ENCODE measurements at places on chromosomes 2 and 18.

DNA sequence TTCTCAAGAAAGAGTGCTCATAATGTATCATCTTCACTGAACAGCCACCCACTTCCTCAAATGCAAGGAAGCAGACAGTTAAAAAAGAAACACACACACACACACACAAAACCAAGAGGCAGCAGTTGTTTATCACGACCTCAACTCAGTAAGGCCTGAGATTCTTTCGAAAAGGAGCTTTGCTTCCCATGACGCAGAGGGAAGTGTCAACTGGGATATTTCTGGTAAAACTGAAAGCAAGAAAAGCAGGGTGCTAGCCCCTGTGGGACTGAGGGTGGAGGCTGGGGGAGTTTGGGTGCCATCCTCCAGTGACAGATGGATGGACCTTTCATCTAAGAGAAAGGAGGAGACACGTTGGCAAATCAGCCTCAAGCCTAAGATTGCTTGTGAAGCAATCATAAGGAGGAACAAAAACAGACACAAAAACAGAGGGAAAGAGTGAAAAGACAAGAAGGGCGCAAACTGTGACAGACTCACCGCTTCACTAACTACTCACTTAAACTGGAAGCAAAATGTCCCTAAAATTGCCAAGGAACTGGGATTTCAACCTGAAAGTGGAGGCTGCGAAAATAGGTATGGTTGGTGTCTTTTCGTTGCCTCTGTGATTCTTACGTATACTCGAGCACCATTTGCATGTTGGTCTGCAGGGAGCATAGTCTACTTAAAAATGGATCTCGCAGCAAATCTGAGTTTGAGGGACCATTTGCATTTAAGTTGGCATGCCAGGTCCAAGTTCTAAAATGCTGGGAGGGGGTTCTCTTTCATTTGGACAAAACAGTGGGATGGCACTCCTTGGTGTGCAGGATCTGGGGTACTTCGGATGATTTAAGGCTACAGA is at the start of gene ARHGAP25:
Gene ARHGAP25 (plus strand): TSS at position 124 of the 838 bp plus-strand sequence. CDS start 389 bp downstream, at position 513.
- DNase-seq = peak; percentile 95

DNA sequence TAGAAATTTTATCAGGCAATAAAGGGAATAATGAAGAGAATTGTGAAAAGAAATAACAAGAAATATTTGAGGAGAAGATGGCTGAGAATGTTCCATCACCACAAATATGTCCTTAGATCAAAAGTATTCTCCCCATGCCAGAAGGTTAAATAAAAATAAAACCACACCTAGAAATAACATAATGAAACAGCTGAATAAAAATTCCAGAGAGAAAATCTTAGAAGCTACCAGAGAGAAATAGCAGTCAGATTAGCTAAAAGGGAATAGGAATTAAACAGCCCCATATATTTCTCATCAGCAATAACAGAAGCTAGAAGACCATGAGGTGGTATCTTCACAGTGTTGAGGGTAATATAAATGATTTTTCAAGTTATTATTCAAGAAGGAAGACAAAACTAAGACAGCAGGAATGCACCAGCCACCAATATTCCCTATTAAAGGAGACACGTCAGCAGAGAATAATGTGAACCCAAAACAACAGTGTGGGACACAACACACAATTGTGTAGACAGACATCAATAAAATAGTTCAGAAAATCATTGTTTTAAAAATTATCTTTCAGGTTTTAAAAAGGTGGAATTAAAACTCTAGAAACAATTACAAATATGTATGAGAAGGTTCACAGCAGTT is 82.0 kb upstream of the NEDD4L start:
- no peak for DNase-seq

- DNase-seq = no peak
Observed at GRCh38 chr2:145137901-145138300, 618.0 kb upstream of the ZEB2 start.

DNA sequence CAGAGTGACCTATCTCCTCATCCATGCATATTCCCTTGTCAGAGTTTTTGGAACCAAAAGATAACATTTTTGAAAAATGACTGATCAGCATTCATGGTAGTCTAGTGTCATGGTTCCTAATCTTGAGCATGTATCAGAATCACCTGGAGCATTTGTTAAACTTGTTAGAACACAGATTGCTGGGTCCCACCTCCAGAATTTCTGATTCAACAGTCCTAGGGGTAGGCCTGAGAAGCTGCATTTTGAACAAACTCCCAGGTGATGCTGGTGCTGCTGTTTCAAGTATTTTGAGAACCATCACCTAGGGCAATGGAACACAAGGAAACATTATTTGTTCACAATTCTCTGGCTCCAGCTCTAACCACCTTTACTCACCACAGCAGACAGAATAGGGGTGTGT is 21.0 kb downstream of the TMEM200C start:
- no peak for DNase-seq

- no peak for DNase-seq
Observed at GRCh38 chr18:28045176-28045810, 131.6 kb downstream of the CDH2 start.

GRCh38 chr2:43518181-43518580 is 77.7 kb downstream of the THADA start:
- no peak for DNase-seq

- DNase-seq = no peak
Observed at GRCh38 chr2:105411720-105412407, 13.0 kb upstream of the FHL2 start.

DNA sequence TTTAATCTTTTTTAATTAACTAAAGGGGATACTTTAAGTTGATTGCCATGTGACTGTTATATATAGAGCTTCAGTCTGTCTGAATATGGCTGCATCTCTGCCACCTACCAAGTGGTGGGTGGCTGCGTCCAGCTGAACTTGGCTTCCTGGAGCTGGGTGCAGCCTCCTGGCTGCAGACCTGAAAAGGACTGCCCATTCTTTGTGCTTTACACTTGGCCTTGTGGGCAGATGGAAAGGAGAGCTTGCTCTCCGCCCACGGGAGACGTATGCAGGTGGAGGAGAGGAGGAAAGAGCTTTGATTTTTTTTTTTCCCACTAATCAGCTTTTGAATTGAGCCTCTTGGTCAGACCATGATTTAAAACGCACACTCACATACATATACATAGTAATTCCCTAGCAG is 34.7 kb downstream of the NCK2 start:
- no peak for DNase-seq

DNA sequence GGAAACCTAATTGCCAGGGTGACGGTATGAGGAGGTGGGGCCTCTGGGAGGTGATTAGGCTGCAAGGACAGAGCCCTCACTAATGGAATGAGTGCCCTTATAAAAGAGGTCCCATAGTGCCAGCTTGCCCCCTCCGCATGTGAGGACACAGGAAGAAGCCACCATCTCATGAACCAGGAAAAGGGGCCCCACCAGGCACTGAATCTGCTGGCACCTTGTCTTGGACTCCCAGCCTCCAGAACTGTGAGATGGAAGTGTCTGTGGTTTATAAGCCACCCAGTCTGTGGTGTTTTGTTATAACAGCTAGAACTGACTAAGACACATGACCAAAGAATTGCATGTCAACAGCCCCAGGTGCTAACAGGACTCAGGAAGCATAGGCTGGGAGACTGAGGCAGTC is 214.3 kb downstream of the MGAT5 start:
- DNase-seq = no peak

- DNase-seq = no peak
Observed at GRCh38 chr2:3244486-3244885, 133.1 kb downstream of the EIPR1 start.

DNA sequence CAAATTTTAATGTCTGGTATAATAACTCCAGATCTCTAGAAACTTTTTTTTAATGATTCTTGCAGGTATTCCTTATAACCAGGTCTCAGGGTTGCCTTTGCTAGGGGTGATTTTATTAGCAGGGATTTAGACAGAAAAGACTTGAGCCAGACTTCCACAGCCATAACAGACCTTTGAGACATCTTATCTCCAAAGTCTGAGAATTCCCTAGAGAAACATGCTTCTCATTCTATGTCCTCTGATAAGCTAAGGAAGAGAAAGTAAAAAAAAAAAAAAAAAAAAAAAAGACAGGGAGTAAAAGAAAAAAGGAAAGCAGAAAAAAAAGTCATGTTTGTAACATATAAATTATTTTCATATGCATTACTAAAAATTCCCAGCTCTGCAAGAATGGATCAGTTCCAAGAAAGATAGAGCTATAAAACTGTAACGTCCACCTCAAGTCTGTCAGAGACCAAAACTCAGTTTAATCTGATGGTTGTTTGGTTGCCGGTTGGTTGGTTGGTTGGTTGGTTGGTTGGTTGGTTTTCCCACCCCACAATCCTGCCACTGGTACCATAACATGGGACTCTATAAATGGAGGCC is 153.8 kb downstream of the COL6A3 start:
- DNase-seq = no peak

DNA sequence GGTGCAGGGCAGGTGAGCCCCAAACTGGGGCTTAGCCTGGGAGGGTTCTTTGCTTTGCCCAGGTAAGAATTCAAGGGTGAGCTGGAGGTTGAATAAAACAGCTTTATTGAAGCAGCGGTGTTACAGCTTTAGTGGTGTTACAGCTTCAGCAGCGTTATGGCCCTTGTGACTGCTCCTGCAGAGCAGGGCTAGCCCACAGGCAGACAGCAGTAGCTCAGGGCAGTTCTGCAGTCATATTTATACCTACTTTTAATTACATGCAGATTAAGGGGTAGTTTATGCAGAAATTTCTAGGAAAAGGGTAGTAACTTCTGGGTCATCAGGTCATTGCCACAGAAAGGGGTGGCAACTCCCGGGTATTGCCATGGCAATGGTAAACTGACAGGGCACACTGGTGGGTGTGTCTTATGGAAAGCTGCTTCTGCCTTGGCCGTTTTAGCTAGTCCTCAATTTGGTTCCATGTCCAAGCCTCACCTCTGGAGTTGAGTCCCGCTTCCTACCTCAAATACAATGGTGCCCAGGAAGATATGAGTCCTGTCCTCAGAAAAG is 78.2 kb downstream of the THNSL2 start:
- no peak for DNase-seq

DNA sequence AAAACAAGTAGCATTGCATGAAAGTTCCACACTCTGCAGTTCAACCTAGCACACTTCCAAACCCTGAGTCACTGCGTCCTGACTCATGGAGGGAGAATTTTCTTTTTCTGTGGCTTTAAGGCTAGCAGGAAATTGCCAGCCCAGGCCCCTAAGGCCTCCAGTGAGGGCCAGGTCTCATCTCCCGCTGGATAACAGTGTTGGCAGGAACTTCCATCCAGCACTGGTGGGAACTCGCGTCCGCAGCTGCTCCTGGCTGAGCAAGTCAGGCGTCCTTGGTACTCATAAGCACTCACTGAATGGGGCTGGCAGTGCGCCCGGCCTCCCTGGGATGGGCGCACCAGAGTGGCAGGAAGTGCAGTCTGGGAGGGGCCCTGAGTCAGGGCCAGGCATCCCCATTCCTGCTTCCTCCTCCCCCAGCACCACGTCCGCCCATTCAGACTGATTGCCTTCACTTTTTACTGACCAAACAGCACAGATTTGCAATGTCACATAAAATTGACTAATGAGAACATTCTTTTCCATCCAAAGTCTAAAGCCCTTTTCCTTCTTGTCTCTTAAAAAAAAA is 14.3 kb downstream of the MALL start:
- peak; percentile 42 for DNase-seq

DNA sequence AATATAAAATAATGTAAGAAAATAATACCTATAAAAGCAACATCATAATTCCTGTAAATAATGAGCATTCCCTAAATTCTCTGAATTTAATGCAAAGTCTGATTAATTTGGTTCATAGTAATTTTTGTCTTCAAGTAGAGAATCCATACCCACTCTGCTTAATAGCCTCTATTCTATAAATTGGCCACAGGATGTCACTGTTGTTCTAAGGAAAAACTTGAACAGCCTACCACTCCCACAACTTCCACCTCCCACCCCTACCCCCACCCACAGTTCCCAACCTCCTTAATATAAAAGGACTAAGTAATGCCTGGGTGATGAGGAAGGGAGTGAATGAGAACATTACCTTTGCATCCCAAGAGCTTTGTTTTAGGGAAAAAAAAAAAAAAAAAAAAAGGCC is 27.2 kb upstream of the BBS5 start:
- peak; percentile 44 for DNase-seq

DNA sequence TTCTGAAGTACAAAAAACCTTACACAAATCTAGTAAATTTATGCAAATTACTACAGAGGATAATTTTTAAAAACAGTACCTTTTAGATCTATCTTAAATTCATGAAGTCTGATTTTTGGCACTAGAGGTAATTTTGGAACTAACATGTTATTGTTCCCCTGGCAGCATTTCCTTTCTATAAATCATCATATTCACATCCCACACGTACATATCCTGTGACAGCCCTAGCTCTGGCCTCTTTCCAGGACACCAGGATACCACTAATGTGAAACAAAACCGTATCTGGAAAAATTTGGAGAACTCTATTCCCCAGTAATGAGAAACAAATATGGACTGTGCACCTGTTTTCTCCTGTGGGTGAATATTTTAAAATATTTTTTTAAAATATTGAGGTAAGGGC is 14.0 kb upstream of the BIRC6 start:
- peak; percentile 23 for DNase-seq

- DNase-seq = peak; percentile 59
Observed at GRCh38 chr2:47512581-47513083, 109.7 kb downstream of the MSH2 start.

- DNase-seq = no peak
Observed at GRCh38 chr2:181374781-181375675, 82.2 kb upstream of the ITGA4 start.

GRCh38 chr2:190718652-190719526 is 70.0 kb downstream of the NAB1 start:
- no peak for DNase-seq

DNA sequence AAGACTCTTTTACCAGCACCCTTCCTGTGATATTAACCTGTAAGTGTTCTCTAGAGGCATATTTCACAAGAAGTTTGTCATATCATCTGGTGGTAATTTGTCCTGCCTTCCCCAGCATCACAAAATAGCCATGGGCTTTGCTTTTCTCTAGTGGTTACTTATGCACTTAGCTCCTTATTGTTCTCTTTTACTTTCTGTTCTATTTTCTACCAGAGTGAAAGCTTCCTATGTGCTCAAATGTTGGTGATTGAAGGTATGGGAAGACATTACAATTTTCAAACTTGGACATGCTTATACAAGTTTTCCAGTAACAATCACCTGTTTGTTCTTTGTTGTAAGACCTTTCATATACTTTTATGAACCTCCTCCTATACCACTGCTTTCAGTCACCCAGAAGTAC is 87.0 kb upstream of the KCNH7 start:
- no peak for DNase-seq
